ENCODE measurements at places on chromosomes 4 and X.

- no peak for DNase-seq
These were observed 98.3 kb downstream of the STOX2 start for GRCh38 chr4:184003433-184003832.

- no peak for DNase-seq
These were observed 69.2 kb upstream of the MTM1 start for GRCh38 chrX:150499240-150499639.

DNA sequence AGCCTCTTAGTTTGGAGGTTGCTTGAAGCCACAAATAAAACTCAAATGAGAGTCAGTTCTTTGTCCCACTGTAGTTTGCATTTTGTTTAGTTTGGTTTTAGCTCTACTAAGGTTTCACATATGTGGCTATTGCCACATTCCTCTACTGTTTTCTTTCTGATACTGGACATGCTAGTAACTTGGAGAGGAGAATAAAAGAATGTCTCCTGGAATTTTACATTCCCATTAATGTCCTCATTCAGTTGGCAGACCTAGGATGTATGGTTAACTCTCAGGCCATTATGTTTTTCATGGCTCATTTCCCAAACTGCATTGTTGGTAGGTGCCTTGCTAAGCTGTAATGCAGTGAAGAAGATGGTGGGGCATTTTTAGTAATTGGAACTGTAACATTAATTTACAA lies 29.9 kb downstream of the UPRT start:
- DNase-seq: no peak

DNA sequence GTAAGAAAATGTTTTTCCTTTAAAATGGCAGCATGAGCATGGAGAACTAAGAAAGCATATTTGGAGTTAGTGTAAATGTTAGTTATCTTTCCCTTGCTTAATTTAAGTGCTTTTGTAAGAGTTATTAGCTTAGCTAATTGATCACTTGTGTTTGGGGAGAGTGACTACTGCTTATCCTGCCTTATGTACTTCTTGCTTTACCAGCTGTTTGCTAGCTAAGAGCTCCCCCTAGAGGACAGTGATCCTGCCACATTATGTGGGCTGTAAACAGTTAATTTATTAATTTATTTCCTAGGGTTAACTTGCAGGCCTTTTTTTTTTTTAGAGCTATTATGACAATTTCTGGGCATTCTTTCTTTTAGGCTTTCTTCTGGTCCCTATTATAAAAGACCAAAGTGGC lies 435.8 kb downstream of the MAGEB5 start:
- DNase-seq: no peak

- no peak for DNase-seq
These were observed 33.9 kb downstream of the PDK3 start for GRCh38 chrX:24498975-24499374.

DNA sequence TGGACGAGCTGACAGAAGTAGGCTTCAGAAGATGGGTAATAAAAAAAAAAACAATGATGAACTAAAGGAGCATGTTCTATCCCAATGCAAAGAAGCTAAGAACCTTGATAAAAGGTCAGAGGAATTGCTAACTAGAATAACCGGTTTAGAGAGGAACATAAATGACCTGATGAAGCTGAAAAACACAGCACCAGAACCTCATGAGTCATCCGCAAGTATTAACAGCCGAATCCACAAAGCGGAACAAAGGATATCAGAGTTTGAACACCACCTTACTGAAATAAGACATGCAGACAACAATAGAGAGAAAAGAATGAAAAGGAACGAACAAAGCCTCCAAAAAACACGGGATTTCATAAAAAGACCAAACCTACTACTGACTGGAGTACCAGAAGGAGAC lies 10.5 kb downstream of the NELFA start:
- DNase-seq: no peak

DNA sequence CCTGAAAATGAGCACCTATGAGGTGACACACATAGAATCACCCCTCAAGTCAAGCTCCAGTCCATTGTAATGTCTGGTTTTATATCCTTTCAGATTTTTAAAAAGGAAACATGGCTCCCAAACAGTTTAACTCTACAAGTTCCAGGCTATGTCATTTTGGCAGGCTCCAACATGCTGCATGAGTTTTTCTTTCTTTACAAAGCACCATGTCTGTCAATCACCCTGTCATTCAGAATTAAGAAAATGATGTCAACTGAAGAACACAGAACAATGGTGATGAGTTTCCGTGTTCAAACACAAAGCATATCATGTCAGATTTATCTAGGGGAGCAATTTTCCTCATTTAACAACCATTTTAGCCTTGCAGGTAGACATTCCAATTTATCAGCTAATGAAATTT lies 106.5 kb downstream of the AMMECR1 start:
- no peak for DNase-seq

DNA sequence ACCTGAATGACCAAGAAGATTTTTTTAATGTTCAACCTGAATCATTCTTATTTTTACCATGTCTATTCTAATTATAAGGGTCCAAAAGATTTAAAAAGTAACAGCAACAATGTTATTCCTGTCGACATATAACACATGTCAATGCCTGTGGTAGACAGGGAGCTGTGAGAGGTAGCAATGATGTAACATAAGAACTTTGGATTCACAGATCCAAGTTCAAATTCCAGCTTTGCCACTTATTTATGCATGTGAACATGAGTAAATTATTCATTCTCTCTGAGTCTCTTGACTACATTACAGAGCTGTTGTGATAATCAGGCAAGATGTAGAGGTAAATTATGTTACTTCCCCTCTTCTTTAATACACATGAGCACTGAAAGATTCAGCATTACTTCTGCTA lies 54.5 kb downstream of the KLHL8 start:
- no peak for DNase-seq

DNA sequence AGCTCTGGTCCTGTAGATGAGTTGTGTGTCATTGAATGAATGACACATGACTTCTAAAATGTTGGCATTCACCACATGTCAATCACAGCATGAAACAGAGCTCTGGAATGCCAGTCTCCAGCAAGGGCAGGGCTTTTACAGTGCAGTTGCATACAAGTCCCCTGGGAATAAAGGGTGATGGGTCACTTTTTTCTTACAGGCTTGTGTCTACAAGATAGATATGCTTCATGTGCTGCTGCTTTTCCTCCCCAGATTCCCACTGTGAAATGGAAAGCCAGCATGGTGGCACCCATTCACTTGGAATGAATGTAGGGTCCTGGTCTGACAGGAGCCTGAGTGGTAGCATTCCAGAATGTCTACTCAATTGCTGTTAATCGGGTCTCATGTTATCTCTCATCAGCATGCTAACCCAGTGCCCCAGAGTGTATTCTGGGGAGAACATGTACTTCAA lies 159.1 kb upstream of the KIT start:
- DNase-seq: no peak

DNA sequence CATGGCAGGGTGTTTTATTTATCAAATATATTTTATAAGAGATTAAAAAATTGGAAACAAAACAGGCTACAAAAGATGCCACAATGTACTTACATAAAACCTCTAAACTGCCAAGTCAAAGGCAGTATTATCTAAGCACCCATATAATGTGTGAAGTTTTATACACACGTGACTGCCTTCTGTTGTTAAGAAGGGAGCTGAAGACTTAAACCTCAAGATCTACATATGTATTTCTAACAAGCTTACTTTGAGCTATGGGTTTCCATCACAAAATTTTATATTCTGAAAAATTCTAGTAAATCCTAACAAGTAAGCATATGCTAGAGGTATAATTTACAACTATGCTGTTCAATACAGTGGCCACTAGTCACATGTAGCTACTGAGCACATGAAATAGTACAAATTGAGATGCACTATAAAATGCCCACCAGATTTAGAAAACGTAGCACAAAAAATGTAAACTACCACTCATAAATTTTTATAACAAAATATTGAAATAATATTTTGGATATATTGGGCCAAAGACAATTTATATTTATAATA lies 9.8 kb downstream of the ATP8A1 start:
- DNase-seq: no peak

DNA sequence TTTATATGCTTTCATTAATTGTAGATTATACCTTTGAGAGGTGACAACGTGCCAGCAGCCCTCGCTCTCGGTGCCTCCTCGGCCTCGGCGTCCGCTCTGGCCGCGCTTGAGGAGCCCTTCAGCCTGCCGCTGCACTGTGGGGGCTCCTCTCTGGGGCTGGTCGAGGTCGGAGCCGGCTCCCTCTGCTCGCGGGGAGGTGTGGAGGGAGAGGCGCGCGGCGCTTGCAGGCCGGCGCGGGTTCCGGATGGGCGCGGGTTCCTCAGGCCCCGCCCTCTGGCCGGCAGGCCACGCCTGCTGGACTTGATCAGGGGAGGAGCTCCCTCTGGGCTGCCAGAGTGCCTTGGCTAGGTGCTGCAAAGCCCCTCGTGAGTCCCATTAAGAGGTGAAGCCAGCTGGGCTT lies 321.1 kb upstream of the PCDH18 start:
- DNase-seq: no peak

- DNase-seq: no peak
These were observed 356.7 kb upstream of the RPS6KA3 start for GRCh38 chrX:20623448-20623847.

DNA sequence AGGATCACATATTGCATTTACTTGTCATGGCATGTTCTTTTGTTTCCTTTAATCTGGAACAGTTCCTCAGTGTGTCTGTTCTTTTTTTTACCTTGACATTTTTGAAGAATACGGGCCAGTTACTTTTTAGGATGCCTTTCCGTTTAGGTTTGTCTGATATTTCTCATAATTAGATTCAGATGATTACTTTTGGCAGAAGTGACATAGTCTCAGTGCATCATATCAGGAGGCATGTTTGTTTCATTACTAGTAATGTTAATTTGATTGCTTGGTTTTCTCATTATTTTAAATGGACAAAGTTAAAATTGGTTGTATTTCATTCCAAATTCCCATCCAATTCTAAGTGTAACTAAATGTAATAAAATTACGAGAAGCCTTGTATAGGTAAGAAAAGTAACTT lies 8.3 kb downstream of the POLR2B start:
- DNase-seq: no peak

GRCh38 chrX:153602601-153603000 lies 3.7 kb upstream of the CCNQ start:
- DNase-seq: no peak

All from mesenteric fat pad (tissue), 1 donor.